ENCODE measurements at places on chromosomes 7 and 10.

DNA sequence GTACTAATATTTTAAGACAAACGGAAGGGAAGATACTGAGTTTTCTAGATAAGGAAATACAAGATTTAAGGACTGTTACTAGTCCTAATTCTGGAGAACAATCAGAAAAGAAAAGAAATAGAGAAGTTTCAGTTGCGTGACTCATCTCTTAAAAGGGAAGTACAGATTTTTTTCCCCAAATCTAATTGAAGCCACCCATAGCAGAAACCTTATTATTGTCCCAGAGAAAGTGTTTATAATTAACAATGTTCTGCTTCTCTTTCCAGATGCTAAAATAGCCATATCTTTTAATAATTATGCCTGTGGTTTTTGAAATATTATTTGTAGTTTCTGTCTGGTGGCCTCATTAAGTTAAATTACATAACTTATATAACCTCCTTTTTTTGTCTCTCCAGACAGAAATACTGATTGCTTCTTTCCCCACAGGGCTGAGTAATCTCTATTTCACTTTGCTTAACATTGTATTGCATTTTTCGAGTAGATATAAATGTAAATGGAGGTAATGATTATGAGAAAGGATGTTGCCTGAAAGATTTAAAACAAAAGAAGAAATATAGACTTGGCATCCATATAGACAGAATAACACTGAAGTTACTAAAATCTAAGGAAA, 240.7 kb upstream of the MBL2 start:
- no peak for DNase-seq

GRCh38 chr10:63434866-63435854, 30.6 kb downstream of the JMJD1C start:
- peak; percentile 21 for DNase-seq

DNA sequence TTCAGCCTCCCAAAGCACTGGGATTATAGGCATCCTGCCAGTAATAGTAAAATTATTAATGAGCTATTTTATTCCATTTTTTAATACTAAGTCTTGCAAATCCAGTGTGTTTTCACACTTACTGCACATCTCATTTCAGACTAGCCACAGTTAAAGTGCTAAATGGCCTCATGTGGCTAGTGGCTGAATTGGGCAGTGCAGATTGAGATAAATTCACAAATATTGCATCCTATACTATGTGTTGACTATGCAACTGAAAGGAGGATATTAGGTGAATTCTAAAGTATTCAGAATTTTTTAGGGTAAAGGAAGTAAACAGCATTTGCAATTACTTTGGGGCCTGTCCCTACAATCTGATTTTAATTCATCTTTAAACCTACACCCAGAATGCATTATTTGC, 10.2 kb downstream of the APBB1IP start:
- no peak for DNase-seq

- no peak for DNase-seq
These were observed 275.7 kb upstream of the NPSR1 start for GRCh38 chr7:34382166-34382893.

GRCh38 chr10:50529660-50530059, 94.1 kb downstream of the SGMS1 start:
- DNase-seq: no peak

GRCh38 chr7:112067632-112068540, 138.3 kb downstream of the DOCK4 start:
- no peak for DNase-seq

GRCh38 chr7:148332191-148333186, 258.1 kb upstream of the C7orf33 start:
- no peak for DNase-seq

GRCh38 chr7:22219036-22219435, 137.9 kb downstream of the RAPGEF5 start:
- DNase-seq: no peak

DNA sequence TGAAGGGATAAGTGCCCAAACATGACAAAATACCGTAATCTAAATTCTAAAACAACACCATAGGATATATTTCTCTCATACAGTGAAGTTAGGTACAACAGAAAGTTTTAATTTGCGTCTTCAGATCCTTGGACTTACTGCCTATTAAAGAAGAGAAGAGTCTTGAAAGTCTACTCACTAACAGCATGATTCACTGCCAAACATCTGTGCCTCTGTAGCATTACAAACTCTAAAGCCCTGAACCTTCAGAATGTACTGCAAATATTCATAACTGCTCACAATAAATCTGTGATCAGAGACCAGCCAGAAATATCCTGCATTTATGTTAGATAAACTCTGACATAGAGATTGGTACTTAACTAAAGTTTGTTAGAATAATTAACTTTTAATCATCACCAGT, 365.3 kb downstream of the PARD3 start:
- DNase-seq: no peak

- DNase-seq: no peak
These were observed 1.9 kb downstream of the PON1 start for GRCh38 chr7:95322396-95322795.

DNA sequence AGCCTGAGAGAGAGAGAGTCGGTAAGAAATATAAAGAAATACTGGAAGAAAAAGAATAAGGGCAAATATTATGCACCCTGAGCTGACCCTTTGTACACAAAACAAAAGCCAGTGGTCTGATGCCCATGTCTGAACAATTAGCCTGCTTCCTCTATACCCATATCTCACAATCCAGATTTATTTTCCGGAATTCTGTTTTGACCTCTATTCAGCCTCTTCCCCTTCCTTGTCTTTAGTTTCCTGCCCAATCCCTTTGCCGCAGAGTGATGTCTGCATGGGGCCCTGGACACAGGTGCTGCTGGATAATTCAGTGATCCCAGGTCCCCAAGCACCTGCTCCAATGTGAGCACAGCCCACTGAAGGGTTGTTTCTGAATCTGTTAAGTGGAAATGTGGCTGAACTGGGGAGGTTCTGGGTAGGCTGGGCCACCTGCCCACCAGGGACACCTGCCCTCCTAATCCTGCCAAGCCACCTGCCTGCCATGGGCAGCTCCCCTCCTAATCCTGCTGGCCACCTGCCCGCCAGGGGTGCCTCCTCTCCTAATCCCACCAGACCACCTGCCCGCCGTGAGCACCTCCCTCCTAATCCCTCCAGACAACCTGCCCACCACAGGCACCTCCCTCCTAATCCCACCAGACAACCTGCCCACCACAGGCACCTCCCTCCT, 23.0 kb downstream of the ADGRA1 start:
- no peak for DNase-seq

DNA sequence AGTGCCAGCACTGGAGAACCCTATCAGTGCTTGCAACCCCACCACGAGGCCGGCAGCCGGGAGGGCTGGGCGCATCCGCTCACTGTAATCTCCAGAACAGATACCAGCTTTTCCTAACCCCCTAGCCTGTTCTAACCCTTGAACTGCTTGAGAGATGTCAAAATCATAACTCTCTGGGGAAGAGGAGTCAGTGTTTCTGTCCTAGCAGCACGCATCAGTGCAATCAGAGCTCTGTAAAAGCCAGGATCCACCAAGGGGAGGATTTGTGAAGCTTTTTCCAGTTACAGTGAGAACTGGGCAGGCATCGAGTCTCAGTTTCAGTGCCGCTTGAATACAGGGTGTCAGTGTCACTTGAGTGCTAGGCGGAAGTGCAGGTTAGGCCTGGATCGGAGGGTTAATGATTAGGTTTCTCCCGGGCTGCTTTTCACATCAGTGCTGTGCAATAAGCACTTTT, 104.5 kb upstream of the INSYN2A start:
- no peak for DNase-seq

GRCh38 chr7:117411539-117411938, 15.8 kb downstream of the ASZ1 start:
- DNase-seq: no peak

GRCh38 chr10:75140246-75140645, 28.8 kb downstream of the SAMD8 start:
- no peak for DNase-seq

DNA sequence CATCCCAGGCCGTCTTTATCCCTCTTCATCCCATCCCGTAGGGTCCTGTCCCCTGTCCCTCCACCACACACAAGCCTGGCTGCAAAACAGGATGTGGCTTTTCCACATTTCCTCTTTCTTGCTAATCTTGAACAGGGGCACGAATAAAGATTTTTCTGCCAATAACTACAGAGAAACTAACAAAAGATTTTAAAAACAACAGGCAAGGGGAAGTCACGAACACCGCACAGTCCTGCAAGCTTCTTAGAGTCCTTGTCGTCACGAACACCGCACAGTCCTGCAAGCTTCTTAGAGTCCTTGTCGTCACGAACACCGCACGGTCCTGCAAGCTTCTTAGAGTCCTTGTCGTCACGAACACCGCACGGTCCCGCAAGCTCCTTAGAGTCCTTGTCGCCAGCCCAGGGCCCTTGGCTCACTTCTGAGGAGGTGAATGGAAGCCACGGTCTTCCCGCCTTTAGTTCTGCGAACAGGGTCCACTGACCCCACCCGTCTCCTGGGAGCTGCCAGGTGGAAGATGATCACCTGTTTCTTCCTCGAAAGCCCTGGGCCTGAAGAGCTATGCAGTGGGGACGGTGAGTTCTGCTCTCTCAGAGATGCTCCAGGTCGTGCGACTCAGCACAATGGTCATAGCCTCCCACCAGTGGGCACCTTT, 10.3 kb upstream of the INSIG1 start:
- no peak for DNase-seq

DNA sequence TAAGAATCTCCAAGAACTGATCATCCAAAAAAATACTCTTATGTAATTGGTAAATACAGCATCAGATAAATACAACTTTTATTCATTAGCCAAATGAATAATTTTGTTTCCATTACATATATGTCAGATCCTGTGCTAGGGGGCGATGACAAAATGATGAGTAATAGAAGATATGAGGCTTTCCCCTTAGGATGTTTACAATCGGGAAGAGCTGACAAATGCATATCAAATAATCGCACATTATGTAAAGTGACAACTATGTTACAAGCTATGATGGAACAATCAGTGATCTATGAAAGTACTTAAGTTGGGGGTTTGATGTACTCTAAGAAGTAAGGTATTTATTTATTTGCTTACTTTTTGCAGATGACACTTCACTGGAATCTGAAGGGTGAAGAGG, 465.6 kb upstream of the VSTM2A start:
- no peak for DNase-seq

DNA sequence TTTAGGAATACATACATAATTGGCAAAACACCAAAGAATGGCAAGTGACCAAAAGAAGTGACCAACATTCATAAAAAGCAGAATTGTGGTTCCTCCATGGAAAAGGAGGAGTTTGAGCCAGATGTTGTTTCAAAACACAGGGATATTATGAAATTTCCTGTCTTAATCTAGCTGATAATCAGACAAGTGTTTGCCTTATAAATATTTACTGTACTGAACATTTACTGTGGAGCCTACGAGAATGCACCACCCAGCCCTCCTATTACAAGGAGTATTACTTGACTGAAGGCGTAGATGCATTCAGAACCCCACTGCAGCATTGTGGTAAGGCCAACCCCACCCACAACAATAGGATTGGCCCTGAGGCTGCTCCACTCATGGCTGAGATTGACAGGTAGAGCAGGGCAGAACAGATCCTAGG, 118.9 kb downstream of the AKR1D1 start:
- DNase-seq: no peak

DNA sequence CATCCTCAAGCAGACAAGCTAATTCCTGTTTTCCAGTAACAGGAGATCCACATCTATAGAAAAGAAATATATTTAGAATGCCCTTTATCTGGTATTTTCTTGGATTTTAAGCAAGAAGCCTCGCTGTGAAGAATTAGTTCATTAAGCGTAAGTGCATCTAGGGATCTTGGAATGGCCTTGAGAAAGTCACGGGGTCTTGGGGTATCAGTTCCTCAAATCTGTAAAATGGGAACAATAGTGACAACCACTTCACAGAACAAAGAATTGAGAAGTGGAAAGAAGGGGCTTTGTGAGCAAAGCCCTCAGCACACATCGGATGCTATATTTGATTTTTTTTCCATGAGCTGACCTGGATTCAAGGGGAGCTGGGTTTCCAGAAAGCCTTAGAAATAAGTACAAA, 32.3 kb upstream of the WDFY4 start:
- no peak for DNase-seq

DNA sequence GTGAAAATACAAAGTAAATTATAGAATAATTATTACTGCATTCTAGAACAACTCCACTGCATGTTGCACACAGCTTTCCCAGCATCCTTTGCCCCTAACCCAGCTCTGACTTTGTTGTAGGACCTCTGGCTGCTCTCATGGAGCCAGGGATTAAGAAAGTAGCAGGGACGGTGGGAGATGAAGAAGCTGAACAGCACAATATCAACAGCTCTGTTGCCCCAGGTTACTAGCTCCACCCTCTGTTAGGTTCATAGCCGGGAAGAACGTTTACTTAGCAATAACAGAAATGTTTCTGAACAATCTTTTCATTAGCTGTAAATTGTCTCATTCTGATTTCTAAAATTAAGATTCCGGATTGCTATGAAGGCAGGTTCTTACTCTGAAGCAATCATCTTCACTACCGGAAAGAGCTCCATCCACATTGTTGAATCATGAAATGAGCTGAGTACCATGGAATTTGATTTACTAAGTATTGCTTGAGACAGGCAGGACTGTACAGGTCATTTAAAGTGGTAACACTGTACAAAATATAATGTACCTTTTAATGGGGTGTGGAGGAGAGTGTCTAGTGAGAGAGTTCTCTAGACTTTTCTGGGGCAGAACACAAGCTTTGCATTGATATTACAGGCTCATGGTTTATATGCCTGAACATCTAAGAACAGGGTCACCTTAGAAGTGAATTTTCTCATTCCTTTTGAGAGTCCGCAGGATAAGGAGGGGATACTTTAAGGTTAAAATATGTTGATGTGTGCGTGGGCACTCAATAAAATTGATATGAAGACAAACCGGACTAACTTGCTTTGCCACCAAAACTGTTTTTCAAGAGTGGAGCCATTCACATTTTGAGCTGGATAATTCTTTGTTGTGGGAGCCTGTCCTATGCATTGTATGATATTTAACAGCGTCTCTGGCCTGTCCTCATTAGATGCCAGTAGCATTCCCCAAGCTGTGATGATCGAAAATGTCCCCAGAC, 20.8 kb upstream of the RAB18 start:
- DNase-seq: no peak

- DNase-seq: peak; percentile 47
These were observed 26.5 kb downstream of the DNAJB12 start for GRCh38 chr10:72328045-72328828.

GRCh38 chr7:57404967-57405421, 45.0 kb upstream of the ZNF716 start:
- no peak for DNase-seq

DNA sequence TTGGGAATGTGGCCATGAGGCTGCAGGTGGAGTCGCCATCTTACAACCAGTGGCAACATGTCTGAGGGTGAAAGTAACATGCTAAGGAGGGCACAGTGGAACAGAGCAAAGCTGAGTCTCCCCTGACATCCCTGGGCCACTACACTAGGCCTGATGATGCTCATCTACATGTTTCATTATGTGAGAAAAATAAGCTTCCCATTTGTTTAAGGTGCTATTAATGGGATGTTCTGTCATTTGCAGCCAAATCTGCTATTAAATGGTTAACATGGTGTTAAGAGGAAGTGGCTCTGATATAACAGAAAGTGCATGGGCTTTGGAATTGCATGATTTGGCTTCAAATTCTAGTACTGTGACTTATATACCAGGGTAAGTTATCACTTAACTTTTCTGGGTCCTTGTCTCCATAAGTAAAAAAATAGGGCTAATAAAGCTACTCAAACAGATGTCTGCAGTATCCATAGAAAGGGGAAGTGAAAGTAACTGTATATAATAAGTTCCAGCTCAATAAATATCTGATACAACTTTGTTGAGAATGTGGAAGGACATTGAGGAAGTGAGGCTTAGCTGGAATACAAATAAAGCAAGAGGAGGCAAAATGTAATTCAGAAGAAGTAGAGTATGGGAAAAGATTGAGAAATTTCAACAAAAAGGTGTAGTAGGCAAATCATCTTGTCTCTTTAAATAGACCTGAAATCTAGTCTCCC, 158.9 kb downstream of the RTKN2 start:
- no peak for DNase-seq

Measured in HAP-1 (cell line).